ENCODE measurements at places on chromosomes 11 and 22.
A peak's percentile ranks its signal among the peaks of the same experiment; 100 is the strongest.

- no peak for DNase-seq
Measured at GRCh38 chr22:27466778-27467438, 334.6 kb downstream of the MN1 start.

- DNase-seq: no peak
Measured at GRCh38 chr11:24748261-24748660, 251.4 kb downstream of the LUZP2 start.

GRCh38 chr11:117220999-117221774, 10.7 kb downstream of the PCSK7 start:
- no peak for DNase-seq

GRCh38 chr11:64624883-64625481, 34.0 kb downstream of the SLC22A12 start:
- DNase-seq: no peak

- DNase-seq: no peak
Measured at GRCh38 chr22:43440104-43440387, 28.2 kb downstream of the MPPED1 start.

GRCh38 chr11:34198523-34198922, 93.1 kb downstream of the NAT10 start:
- DNase-seq: no peak

- DNase-seq: no peak
Measured at GRCh38 chr11:83364500-83365045, 78.4 kb upstream of the CCDC90B start.

GRCh38 chr11:6371825-6372224, 18.4 kb upstream of the SMPD1 start:
- no peak for DNase-seq

GRCh38 chr11:109320595-109320994, 101.4 kb upstream of the C11orf87 start:
- peak; percentile 67 for DNase-seq

GRCh38 chr11:64227405-64227956, 1.4 kb downstream of the NUDT22 start:
- no peak for DNase-seq

- DNase-seq: peak; percentile 17
Measured at GRCh38 chr11:75867778-75868374, 52.9 kb downstream of the UVRAG start.

- no peak for DNase-seq
Measured at GRCh38 chr11:79950172-79950571, 509.3 kb upstream of the TENM4 start.

- no peak for DNase-seq
Measured at GRCh38 chr11:132114185-132114584, 743.8 kb downstream of the NTM start.

GRCh38 chr11:43508511-43508918, 149.8 kb downstream of the TTC17 start:
- DNase-seq: peak; percentile 47

DNA sequence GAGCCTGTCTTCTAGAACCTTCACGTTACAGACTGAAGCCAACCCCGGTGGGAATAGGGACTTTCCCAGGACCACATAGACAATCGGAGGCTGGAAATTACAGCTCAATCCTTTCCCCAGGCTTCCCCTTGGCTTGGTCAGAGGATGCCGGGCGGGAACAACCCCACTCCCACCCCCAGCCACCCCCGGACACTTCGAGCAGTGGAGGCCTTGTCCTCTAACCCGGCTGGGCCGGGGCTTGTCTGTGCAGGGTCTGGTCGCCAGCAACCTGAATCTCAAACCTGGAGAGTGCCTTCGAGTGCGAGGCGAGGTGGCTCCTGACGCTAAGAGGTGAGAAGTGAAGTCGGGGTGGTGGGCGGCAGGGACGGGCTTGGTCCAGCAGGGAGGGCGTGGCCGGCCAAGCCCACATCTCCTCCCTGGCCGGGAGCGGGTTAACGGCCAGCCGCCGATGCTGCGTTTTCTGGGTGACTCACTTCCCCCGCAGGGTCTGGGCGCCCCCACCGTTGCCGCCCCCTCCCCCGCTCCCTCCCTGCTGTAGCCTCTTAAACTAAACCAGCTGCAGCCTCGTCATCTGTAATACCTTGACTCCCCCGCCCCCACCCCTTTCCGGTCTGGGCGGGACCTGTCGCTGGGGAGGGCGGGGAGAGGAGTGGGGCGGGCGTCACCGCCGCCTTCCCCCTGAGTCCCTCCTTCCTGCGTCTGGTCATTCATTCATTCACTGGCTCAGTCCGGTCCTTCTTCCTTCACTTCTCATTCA, 1.5 kb downstream of the LGALS1 start:
- peak; percentile 97 for DNase-seq

- DNase-seq: no peak
Measured at GRCh38 chr11:117554601-117555333, 227.1 kb downstream of the CEP164 start.

DNA sequence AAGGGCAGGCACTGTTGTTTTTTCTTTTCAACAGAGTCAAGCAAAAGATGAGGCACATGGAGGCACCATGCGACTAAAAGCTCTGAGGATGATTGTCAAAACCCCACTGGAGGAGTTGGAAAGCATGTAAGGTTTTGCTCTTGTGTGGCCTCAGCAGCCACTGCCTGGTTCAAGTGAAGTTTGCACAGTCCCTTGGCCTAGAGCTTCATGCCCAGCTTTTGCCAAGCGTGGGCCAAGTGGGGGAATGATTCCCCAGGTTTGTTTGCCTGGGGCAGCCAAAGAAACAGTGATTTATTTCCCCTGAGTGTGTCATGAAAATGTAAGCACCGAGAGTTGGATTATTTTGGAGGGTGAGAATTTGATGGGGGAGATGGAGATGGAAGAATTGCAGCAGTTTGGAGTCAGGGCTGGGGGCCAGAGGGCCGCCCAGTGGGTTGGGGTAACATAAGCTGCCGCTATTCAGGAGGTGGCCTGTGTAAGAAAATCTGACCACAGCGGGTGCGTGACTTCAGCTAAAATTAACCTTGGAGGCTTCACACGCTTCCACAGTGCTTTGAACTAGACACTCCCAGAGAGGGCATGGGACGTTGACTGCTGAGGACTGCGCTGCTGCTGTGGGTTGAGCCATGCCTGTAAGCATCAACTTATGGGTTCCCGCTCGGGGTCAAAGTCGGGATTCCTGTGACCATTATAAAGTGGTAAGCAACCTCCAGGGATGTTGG, 100.7 kb downstream of the NAV2 start:
- no peak for DNase-seq

GRCh38 chr11:46537121-46537520, 56.7 kb downstream of the AMBRA1 start:
- DNase-seq: no peak

Data from GM04504 (cell line).